ENCODE measurements at places on chromosomes 2 and 18. TPM values are rescaled to one million over a fixed set of nuclear protein-coding genes. Genes with fewer than 3 reads are reported as not detected.

Gene BCS1L
- 15.9 TPM for total RNA-seq

Gene MAP2
- total RNA-seq = 5.3 TPM

Gene SNTG2
- not detected for total RNA-seq

Gene ACVR1C
- total RNA-seq = 0.50 TPM

Gene SPDYA
- not detected for total RNA-seq

Gene SLC5A7
- total RNA-seq = not detected

Gene EVX2
- not detected for total RNA-seq

Gene SH3BP4
- 78.6 TPM for total RNA-seq

Gene KLHL30
- total RNA-seq = not detected

DNA sequence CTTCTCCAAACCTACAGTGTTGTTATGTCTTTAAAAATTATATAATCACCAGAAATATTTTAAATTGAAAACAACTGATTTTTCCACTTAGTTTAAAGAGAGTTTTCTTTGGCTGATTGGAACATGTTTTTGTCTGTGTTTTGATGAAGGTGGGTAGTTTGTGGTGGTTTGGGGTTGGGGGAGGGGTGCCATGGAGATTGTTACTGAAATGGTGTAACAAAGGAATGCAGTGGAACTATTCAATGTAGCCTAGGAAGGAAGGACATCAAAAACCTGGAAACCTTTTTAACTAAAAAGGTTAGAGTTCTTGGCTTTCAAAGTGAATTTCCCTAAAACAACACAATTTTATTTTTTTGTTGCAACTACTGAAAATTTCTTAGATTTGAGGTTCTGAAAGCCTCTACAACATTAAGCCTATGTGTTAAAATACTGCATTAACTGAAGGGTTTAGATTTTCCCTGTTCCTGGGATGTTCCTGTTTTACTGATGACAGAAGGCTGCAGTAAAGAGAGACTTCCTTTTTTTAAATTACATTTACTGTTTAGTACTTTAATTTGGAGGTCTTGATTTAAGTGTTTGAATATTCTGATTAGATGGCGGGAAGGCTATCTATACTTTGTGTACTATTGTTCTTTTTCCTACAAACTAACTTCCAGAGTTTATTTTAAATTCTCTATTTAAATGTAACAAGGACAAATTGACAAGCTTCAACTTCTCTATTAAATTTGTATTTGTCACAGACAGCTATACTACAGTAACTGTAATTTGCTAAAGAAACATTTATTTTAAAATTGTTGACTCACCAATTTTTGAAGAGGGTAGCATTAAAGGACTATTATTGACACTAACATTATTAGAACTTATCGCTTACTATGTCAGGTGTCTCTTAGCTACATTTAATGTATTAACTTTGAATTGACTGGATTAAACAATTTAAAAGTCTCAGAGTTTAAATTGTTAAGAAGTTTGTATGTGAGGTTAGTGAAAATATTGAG lies 87.7 kb downstream of the LIMS1 start:
- no peak for DNase-seq

GRCh38 chr2:160293391-160294091 lies 93.5 kb upstream of the ITGB6 start:
- DNase-seq = peak; percentile 17

- no peak for DNase-seq
Measured at GRCh38 chr2:219230059-219230540, 494 bp downstream of the ANKZF1 start.

GRCh38 chr2:4869154-4869553 lies 823.0 kb upstream of the SOX11 start:
- no peak for DNase-seq

DNA sequence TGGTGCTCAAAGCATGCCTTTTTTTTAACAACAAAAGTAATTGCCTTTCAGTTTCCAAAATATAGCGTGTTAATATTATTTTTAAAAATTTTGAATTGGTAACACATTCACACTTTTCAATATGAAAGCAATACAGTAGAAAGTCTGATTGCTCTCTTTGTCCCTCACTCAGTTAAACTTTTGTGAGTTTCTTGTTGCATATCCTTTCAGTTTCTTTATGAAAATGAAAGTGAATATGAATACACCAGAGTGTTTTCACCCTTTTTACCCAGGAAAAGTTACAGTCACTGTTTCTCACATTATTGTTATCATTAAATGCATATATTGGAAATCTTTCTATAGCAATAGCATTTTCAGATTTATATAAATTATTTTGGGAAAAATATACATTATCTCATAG lies 377.4 kb upstream of the CRIM1 start:
- no peak for DNase-seq

GRCh38 chr2:198127627-198128026 lies 323.2 kb downstream of the PLCL1 start:
- DNase-seq = peak; percentile 53

DNA sequence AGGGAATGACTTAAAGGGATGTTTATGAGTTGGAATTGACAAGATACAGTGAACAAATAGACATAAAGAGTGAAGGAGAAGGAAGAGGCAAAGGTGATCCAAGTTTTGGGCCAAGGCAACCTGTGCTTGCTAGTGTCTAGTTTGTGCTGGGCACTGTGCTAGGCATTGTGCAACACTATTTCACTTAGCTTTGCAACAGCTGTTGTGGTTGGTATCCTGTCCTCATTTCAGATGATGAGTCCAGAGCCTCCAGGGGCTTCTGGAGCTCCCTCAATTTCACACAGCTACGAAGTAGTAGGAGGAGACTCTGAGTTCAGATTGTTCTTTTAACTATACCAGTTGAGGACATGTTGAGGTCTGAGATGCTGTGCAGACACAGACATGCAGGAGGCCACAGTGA lies 18.1 kb upstream of the LOXHD1 start:
- DNase-seq = no peak

DNA sequence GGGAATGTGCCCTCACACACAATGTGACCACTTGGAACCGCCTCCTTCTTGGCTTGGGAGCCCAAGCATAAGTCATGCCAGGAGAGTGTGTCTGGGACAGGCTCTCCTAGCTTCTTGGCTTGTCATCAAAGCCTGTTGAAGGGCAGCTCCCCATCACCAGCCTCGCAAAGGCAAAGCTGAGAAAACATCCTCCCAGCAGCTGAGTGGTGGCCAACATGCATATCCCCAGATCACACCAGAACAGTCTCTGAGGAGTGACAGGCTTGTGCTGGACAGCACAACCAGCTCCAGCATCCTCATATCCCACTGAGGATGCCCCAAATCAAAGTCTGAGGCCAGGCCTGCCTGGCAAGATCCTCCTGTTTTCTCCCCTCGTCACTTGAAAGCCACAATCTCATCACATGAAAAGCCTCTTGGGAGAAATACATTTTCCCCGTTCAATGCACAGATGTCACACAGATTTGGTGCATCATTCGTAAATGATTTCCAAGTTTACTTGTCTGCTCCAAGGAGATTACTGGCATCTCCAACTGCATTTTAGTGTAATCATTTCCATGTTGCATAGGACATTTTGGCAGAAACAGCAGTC lies 269.3 kb downstream of the TTC32 start:
- no peak for DNase-seq

DNA sequence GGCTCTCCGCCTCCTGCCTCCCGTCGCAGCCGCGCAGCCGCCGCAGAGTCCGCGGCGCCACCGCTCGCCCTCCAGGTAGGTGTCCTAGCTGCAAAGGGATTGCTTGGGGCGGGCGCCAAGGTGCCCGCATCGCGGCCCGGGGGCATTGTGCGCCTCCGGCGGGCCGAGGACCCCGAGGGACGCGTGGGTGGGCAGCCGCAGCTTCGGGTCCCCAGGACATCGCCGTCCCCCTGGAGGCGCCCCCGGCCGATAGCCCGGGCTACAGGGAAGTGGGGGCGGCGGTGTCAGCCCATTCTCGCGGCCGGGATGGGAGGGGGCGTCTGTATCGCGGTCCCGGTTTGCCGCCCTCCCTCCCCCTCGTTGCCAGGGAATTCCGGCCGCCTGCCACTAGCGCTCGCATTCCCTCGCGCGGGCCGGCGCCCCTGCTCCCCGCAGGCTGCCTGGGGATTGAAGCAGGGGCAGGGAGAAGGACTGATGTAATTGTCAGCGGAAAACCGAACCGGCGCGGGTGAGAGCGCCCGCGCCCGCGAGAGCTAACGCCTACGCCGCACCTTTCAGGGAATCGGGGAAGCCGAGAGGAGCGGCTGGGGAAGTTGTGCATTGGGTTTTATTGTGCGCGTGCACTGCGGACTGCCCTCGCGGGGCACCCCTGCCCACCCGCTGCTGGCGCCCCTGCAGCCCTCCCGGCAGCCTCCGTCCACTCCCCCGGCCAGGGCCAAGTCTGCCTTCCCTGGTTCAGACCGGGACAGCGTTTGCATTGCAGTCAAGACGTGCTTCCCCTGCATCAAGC lies 483 bp downstream of the OSBPL6 start:
- DNase-seq = no peak

- no peak for DNase-seq
Measured at GRCh38 chr2:230717600-230717999, 5.0 kb downstream of the CAB39 start.

DNA sequence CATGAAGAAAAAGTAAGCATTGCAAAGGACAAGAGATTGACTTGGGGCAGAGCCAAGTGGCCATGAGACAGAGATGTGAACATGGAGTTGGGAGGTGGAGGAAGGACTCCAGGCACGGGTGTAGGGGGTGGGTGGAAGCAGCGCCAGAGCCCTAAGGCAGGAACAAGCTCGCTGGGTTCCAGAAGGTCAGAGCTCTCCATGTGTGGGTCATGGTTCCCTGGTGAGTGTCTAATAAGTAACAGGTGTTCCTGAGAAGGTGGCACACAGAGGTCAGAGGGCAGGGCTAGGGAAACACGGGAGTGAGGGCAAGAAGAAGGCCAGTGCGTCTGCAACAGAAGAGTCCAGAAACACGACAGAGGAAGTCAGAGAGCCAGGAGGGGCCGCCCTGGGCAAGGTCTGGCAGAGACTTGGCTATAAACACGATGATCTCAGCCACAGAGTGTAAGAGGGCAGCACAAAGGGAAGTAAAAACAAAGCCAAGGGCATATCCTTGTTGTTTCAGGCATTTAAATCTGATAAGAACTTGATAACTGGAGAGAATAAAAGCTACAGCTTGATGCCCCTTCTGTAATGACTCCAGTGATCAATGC lies 260.8 kb downstream of the TGIF1 start:
- peak; percentile 55 for DNase-seq

DNA sequence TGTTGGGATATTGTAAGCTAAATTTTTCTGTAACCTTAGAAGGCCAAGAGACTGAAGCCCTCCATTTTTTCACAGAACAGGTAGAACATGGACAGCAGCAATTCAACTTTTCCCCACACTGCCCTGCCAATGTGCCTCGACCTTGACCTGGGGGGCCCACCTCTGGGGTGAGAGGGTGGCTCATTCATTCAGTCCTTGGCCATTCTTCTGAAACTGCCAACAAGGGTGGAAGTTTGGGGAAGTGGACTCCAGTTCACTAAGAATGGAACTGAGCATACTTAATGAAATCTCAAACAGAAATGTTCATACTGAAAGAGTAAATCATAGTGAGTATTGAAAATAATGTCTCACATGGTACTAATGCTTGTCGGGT lies 1.1 kb downstream of the EEF1B2 start:
- no peak for DNase-seq

DNA sequence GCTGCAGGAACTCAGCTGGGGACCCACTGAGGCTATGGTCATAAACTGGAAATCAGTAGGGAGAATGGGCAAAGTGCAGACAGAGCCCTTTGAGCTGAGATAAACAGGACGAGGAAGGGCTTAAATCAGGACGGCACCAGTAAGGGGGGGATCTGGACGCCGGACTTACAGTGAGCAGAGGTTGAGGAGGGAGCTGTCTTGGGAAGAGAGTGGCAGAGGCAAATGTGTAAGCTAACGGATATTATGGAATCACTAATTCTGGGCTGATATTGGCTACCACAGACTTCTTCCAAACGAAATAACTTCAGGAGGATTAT lies 539 bp downstream of the CYP27A1 start:
- DNase-seq = no peak

GRCh38 chr2:222058819-222059445 lies 239.9 kb downstream of the PAX3 start:
- no peak for DNase-seq

DNA sequence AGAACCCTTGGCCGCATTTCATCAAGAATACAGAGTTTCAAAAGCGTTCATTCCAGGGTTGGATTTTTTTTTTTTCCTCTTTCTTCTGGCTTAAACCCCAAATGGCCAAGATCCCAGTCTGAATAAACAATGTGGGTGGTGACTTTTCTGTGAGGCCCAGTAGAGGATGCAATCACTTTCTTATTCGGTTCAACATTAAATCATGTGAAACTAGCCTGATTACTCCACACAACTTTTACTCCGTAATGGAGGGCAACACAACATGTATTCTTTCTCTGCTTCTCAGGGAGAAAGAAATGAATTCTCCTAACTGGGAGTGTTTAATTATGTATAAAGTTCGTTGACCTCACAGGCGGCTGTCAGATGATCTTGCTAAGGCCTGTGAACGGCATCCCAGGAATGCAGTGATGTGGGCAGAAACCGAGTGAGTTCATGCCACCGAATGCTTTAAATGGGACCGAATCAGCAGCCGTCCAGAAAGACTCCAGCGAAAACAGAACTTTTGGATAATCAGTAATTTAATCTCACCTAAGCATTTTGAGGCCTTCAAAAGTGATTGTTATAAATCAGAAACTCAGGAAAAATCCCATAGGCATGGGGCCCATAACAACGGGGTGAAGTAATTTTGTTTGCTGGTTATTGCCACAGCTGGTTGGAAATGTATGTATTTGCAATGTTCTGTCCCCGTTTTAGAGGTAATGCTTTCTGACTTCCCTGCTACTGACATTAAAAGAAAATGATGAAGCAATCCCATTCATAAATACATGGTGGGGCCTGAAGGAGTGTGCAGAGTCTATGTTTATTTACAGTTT lies 81.5 kb downstream of the BCL2 start:
- DNase-seq = peak; percentile 95

DNA sequence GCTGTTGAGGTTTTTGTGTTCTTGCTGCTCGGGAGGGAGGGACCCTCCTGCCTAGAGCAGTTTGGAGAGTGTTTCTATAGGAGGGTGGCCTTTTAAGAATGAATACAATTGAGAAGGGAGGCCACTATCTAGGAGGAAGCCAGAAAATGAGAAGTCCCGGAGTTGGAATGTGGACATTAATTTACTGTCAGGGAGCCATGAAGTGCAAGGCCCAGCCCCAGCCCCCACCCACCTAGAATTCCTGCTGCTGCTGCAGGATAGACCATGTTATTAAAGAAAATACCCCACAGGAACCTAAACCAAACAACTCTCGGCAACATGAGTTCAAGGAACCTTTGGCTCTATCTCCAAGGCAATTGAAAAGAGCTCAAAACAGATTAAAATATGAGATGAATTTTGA lies 46.0 kb downstream of the ZBTB7C start:
- no peak for DNase-seq

DNA sequence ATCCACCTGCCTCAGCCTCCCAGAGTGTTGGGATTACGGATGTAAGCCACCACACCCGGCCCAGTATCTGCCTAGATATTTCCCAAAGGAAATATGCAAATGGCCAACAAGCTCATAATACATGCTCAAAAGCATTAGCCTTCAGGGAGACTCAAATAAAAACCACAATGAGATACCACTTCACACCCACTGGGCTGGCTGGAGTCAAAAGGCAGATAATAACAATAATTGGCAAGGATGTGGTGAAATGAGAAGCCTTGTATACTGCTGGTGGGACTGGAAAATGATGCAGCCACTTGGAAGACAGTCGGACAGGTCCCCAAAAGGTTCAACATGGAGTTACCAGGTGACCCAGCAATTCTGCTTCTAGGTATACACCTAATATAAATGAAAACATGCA lies 20.5 kb upstream of the ZNF516 start:
- no peak for DNase-seq
